ENCODE measurements at places on chromosomes 13 and 19.

GRCh38 chr19:58474997-58475713, 997 bp upstream of the ZNF446 start:
- DNase-seq: no peak

DNA sequence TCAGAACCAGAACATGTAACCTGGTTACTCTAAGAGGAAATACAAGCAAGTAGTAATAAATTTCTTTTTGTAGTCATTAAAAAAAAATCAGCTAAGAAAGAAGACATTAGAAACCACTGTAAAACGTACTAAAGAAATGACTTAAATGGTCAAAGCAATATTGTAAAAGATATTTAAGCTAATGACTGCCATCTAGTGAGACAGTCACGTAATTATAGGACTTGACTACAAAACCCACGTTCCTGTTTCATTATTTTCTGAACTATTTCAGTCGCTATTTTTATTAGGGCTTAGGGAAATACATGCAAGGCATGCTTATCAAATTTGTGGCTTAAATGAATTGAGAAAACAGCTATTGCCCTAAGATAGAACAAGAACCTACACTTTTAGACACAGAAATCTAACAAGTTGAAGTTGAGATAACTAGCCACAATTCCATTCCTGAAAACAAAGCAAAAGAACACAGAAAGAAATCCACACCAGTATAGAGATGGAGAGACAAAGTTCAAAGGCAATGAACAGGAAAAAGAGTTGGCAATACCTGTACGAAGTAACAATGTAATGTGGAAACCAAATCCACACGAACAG, 17.9 kb downstream of the ALG5 start:
- peak; percentile 8 for DNase-seq

GRCh38 chr13:106573868-106574267, 5.9 kb upstream of the ARGLU1 start:
- no peak for DNase-seq

DNA sequence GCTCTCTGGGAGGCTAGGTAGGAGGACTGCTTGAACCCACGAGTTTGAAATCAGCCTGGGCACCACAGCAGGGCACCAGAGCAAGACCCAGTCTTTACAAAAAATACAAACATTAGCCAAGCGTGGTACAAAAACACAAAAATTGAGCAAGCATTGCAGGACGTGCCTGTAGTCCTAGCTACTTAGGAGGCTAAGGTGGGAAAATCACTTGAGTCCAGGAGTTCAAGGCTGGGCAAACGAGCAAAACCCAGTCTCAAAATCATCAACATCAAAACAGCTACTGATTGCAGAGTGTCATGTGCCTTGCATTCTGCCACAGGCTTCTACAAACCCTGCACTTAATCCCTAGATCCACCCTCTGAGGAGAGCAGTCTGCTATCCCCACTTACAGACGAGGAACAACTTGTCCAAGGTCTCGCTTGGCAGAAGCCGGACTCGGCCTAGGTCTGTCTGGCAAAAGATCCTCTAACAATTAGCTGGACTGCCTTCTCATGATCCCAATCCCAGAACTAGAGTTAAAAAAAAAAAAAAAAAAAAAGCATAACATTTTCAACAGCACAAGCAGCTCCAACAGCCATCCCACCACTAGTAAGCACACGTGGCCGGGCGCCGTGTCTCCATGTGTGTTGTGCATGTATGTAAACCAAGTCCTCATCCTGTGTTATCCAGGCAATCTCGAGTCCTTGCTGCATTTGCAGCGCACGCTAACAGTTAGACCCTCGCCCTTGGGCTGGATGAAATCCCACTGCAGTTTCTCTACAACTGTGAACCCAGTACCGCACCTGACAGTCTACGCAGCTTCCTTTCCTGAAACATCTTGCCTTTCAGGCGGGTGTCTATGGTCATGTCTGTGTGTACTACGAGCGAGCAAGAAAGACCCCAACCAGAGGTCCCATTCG, 2.0 kb downstream of the PPP6R1 start:
- no peak for DNase-seq

DNA sequence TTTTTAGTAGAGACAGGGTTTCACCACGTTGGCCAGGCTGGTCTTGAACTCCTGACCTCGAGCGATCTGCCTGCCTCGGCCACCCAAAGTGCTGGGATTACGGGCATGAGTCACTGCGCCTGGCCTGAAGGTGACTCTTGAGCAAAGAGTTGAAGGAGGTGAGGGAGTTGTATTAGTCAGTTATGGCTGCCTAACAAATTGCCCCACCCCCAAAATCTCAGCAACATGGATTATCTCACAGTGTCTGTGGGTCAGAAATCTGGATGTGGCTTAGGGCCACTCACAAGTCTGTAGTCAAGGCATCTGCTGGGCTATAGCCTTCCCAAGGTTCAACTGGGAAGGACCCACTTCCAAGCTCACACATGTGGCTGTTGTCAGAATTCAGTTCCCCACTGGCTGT, 52.8 kb upstream of the ADGRE5 start:
- DNase-seq: no peak

DNA sequence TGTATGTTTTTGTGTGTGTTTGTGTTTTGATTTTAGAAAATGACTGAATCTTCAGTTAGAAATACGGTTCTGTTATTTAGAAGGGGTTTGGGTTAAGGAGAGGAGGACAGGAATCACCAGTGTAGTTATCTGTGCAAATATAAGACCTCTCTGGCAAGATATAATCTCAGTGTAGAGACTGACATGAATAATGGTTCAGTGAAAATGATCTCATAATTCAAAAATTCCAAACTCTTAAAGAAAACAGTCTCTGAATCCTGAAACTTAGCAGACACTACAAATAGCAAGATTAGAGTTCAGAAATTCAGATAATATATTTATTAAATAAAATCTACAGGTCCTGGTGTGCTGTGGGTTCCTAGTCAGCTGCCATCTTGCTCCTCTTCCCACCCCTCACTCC, 73.5 kb downstream of the PDS5B start:
- no peak for DNase-seq

DNA sequence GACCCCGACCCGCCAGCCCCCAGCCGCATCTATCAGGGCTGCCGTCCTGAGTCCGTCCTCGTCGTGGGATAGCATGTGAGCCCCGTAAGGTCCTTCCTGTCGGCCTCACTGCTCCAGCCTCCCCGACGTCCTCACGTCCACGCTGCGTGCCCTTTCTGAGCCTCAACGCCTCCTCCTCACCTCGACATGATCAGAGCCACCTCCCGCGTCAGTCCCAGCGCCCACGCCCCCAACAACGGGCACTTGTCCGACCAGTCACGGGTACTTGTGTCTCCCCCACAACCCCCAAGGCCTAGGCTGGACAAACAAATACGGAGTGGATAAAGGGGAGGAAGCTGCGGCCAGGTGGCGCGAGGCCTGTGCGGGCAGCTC, 665 bp downstream of the ZNF497 start:
- DNase-seq: peak; percentile 11

GRCh38 chr19:48372904-48373303, 8.7 kb downstream of the SYNGR4 start:
- DNase-seq: no peak

- DNase-seq: peak; percentile 19
Measured at GRCh38 chr13:29847501-29847983, 2.9 kb downstream of the UBL3 start.

DNA sequence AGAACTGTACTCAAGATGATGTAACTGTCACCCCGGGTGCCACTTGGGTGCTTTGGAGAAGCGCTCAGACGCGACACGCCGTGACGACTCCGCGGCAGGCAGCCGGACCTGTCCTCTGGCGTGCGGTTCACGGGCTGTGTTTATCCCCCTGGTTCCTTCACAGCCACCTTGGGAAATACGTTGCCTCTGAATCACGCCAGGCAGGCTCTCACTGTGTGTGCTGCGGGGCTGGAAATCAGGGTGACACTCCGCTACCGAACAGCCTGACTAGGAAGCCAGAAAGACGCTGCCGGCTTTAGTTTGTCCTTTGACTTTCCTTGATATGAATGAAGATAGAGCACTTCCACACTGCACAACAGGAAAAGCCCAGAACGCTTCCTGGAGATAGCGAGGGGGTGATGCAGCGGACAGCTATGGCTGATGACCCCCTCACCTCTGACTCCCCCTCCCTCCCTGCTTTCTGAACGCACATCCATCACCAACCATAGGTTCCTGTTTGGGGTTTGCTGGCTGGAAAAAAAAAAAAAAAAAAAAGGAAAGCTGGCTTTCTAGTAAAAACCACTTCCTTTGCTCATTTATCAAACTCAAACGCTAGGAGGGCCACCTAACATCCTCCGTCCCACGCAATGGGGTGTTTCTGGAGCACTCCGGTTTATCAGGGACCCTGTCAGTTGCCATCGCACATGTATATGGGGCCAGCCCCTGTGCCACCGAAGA, 3.7 kb upstream of the GP6 start:
- DNase-seq: no peak

DNA sequence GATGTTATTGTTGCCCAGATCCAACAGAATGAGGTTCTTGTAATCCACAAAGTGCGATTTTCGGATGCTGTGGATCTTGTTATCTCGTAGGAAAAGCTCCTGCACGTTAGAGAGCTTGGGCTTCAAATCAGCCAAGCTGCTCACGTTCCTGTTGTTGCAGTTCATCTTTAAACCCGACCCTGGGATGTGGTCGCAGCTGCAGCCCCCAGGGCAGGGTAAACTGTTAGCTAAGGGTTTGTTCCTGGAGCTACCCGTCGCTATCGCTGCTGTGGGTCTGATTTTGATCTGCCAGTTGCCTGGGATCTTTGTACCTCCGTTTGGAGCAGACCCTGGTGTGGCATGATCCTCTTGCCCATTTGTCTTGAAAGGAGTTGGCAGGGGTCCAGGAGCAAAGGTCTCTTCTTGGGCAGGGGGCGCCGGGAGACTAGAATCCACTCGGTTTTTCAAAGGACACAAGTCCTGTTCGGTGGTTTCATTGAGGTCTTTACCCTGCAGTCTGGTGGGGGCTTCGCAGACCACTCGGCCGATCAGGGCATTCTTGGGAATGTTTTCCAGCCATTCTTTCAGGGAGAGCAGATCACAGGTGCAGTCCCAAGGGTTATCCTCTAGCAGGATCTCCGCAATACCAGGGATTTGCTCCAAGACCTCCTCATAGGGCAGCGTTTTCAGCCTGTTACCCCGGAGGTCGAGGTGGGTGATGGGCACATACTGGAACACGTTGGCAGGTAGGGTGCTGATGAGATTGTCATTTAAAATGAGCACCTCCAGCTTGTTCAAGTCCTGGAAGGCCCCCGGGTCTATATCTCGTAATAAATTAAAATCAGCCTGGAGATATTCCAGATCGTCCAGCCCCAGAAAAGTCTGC, 1.8 kb downstream of the SLITRK1 start:
- no peak for DNase-seq

GRCh38 chr19:50639121-50640112, at the start of gene SYT3:
SYT3 (minus strand) TSS chr19:50639881; CDS start chr19:50637411, 2,470 bp downstream.
- no peak for DNase-seq

- DNase-seq: no peak
Measured at GRCh38 chr13:23506807-23507291, 63.4 kb upstream of the TNFRSF19 start.

DNA sequence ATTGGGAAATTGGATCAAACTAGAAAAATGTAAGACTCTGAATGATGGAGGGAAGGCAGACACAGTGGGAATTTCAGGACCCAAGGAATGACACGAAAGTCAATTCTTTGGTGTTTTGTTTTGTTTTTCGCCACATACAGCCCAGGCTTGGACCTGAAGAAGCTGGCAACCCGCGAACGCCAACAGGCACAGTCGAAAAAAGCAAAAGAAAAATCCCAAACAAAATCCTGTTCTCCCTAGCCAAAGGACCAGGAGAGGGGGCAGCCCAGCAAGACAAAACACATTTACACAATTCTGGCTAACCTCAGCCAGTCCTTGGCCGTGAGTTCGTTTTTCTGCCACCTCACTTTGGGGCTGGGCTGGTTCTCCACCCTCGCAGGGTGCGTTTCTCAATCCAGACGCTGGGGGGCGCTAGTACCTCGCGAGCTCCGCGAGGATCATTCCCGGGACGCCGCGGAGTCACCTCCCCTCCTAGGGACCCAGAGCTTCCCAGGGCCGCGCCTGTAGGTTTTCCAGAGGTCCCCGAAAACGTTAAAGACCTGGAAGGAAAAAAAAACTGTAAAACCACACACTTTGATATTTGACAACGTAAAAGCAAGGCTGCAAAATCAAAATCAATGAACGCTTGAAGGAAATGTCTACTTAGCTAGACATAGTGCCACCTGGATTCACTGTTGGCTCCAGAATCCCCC, 34.9 kb upstream of the TPM4 start:
- peak; percentile 65 for DNase-seq

DNA sequence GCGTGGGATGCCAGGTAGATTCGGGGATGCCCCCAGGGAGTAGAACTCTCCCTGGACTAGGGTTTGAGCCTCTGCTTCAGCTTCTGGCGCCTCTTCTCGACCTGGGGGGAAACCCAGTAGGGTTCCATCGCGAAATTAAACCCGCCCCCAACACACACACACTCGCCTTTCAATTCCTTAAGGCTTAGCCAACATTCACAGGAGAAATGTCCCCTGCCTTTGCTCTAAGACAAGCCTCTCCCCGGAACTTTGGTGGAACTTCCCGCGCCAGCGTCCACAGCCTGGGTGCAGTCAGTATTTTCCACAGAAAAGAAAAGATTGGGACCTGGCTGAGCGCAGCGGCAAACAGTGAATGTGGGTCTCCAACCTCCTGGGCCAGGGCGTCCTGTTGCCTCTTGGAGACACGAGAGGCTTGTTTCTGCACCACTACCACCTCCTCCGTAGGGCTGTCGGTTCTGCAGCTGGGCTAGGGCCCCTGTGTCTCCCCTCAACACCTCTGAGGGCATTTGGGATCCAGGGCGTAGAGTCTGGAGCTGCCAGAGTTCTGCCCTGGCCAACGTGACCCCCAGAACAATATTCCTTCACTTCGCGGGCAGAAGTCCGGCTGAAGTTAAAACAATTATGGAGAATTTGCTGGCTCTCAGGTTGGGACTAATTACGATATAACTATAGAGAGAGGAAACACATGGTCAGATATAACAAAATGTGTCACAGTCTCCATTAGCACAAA, 3.2 kb downstream of the PDX1 start:
- DNase-seq: no peak

DNA sequence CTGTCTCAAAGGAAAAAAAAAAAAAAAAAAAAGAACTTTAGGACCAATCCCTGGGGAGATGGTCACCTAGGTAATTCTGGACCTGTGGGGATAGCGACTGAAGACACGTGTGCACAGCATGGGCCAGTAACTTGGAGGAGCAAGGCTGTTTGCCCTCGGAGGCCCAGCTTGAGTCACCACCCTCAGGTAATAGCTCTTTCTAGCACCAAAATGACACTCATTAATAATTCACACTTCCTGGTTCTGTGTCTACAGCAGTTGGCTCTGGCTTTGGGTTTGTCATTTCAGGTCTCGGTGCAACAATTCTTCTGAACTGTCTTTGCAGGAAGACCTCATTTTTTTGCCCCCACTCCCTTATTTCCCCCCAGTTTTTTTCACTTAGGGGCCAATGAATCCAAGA, 3.9 kb upstream of the ATP11A start:
- DNase-seq: no peak

- DNase-seq: no peak
Measured at GRCh38 chr19:7297742-7298141, 3.5 kb upstream of the INSR start.

Measured in CD4-positive, alpha-beta T cell treated with Interleukin-4 for 4 hours (primary cell).